MM.1S (cell line): ENCODE measurements at places on chromosomes 7 and 10.

- no peak for DNase-seq
Measured at GRCh38 chr10:50648935-50649227, 25.1 kb upstream of the SGMS1 start.

GRCh38 chr7:79461660-79462059 lies 8.2 kb upstream of the MAGI2 start:
- no peak for DNase-seq

DNA sequence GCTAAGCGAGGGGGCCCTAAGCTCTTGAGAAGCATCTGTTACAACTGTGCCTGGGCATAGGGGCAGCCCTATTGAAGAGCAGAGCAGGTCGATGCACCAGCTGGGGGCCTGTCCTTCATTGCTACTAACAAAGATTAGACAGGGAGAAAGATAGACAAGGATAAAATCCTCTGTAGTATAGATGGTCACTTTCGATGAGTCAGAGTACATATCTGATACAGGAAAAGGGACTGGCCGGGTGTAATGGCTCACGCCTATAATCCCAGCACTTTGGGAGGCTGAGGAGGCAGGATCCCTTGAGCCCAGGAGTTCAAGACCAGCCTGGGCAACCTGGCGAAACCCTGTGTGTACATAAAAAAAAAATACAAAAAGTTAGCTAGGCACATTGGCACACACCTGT lies 13.6 kb downstream of the OPTN start:
- no peak for DNase-seq

DNA sequence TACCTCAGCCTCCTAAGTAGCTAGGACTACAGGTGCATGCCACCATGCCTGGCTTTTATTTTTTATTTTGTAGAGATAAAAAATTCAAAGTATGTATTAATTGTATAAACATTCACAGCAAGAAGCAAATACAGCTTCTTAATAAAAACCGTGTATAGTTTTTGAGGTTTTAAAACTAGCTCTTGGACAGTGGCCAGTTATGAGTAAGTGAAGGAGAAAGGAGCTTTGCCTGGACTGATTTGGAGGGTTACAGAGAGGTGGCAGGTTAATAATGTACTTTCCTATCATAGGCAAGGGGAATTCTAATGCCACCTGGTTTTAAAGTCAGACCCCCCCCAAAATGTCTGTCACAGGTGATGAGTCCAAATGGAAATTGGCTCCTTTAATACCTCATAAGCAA lies 43.4 kb downstream of the ZNRF2 start:
- DNase-seq, result no peak

DNA sequence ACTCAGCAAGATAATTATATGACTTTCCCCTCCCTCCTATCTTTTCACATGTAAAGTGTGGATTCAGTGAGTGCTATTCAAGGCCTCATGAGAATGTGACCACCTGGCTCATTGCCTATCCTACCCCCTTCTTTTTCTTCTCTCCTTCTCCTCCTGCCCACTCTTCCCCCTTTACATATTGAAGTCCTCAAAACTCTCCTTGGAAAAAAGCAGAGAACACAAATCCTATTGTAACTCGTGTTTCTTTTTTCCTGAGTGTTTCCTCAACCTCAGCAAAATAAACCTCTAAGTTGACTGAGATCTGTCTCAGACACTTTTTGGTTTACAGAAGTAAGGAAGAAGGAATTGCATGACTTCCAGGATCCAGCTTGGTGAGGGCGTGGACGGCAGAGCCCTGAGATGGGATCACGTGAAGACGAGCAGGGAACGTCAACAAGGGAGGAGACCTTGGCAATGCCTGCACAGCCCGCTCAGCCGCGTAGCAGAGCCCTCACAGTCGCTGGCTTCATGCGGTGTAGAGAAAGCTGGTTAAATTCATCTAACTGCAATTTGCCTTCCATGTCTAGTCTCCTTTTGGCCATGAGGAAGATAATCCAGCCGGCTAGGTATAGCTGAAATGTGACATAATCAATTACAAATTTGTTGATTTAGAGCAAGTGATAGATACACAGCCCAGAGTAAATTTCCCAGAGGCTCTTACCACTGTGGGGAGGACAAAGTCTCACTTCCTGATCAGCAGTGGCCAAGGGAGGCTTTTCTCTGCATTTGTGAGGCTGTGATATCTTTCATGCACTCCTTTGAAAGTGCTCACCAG lies 75.7 kb downstream of the LYZL2 start:
- no peak for DNase-seq

DNA sequence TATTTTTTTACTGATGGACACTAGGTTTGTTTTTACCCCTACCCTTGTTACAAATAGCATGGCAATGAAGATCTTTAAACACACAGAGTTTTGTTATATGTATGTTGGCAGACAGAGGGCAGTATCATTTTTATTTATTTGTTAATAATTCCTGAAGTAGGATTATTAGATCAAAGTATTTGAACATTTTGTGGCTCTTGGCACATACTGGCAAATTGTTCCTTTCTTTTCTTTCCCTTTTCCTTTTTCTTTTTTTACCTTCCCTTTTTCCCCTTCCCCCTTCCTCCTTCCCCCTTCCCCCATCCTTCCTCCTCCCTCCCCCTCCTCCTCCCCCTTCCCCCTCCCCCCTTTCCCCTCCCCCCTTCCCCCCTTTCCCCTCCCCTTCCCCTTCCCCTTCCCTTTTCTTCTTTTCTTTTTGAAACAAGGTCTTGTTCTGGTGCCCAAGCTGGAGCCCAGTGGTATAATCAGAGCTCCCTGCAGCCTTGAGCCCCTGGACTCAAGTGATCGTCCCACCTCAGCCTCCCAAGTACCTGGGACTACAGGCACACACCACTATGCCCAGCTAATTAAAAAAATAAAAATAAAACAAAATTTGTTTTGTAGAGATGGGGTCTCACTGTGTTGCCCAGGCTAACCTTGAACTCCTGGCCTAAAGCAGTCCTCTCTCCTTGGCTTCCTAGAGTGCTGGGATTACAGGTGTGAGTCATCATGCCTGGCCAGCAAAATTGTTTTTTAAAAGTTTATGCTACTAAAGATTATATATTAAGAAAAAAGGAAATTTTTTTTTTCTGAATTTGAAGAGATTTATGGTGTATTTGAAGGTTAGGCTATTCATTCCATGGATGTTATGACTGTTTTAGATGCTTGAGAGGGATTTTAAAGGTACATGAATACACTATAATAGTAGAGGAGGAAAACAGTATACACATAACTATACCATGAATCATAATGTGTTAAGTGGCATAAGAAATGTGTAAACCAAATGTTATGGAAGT lies 39.3 kb downstream of the SEPTIN7 start:
- DNase-seq, result no peak

- no peak for DNase-seq
Measured at GRCh38 chr10:3595736-3596135, 189.3 kb downstream of the KLF6 start.

GRCh38 chr10:17074541-17074847 lies 55.1 kb downstream of the CUBN start:
- no peak for DNase-seq

DNA sequence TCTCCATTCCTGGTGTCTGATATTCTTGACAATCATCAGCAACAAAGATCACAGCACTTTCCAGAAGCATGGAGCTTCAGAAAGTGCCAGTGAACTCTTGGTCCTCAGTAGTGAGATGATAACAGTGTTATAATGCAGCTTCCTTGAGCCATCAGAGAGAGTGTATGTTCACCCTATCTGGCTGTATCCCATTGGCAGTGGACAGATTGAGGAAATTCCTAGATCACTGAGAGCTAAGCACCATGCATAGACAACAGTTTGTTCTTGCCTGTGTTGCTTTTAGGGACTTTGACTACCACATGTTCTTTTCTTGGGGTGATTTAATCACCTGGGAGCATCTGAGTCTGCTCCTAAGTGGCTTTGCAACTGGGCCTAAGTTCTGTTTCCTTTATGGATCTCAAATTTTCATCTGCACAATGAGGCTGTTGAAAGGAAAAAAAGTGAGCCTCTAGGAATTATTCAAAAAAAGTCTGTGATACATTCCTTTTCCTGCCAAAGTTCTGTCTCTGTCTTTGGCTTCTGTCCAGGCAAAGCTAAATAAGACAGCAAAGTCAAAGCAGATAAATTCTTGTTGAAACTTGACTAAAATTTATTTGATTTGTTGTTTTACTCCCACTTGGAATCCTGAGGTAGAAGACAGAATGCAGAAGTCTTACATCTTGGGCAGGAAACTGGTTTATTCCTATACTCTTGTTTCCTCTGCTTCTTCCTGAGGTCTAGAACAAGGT lies 14.5 kb upstream of the ZNF282 start:
- DNase-seq, result no peak

GRCh38 chr7:4797858-4798705 lies 22.7 kb downstream of the AP5Z1 start:
- DNase-seq, result peak; percentile 40

DNA sequence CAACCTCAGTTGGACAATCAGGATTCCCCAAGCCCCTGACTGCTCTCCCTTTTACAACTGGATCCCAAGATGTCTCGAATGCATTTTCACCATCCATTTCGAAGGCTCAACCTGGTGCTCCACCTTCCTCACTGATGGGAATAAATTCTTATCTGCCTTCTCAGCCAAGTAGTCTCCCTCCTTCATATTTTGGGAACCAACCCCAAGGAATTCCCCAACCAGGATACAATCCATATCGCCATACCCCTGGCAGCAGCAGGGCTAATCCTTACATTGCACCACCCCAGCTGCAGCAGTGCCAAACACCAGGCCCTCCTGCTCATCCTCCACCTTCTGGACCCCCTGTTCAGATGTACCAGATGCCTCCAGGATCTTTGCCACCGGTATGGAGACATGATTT lies 6.0 kb downstream of the SEC23IP start:
- no peak for DNase-seq

GRCh38 chr7:46129831-46130230 lies 208.8 kb upstream of the IGFBP3 start:
- no peak for DNase-seq

DNA sequence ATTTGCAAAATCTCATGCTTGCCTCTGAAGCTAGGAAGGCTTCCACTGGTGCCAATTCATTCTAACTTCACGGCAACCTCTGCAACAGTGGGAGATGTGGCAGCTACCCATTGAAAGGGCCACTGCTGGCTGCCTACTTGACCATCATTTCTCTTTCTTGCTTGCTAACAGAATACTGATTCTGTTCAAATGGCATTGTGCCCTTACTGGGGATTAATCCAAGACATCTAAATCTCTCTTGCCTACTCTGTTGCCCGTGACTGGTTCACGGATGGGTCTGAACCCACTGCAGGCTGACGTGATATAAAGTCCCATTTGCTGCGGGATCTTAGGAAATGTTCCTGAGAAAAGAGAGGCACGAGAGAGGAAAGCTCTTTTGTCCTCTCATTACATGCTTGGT lies 51.3 kb upstream of the GSDME start:
- DNase-seq, result no peak

GRCh38 chr7:30159698-30160143 lies 24.9 kb downstream of the MTURN start:
- peak; percentile 44 for DNase-seq

DNA sequence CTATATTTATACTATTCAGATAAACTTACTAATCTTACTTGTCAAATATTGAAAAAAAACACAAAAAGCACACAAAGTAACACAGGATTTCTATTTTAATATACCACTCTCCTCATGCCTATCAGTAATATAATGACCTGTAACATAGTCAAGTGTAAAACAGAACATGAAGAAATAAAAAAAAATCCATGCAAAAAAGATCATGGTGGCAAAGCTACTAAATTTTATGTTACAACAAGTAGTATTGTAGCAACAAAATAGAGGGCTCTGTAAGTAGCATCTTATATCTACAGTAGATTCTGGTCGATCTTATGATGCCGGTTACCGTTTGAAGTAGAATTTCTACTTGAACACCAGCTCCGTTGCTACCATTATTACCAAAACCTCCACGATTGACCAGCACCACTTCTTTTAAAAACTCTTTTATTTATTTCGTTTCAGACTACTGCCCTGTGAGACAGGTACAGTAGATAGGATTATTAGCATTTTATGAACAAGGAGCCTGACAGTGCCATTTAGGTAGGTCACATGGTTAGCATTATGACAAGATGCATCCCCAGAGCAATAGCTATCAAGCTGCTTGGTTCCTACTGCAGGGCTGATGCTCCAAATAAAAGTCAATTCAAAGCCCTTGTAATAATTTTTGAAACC lies 2.1 kb downstream of the CPED1 start:
- no peak for DNase-seq

DNA sequence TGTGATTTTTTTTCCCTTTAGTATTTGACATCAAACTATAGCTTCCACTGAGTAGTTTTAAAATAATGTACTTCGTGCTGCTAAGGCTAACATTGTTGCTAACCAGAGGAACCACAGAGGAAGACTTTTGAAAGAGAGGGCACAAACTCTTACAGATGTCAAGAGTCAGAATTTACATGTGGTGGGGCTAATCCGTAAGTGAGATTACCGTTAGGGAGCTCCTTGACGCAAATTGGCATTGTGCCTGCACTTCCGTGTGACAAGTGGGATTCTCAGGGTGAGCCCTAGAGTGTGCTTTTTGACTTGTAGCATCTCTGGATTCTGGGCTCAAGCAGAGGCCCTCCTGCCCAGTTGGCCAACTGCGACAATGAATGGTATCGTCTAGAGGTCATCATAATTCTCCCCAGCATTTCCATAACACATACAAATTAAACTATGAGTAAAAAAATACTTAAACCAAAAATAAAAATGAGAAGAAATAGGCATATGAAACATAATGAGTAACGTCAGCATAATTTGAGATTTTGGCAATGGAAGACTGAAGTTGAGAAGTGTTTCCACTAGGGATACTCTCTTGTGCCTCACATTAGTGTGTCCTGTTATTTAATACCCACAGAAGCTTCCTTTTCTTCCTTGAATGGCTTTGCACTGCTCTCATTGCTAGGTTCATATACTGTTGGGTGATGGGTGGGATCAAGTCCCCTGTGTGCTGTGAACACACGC lies 164.0 kb downstream of the SDK1 start:
- peak; percentile 83 for DNase-seq

DNA sequence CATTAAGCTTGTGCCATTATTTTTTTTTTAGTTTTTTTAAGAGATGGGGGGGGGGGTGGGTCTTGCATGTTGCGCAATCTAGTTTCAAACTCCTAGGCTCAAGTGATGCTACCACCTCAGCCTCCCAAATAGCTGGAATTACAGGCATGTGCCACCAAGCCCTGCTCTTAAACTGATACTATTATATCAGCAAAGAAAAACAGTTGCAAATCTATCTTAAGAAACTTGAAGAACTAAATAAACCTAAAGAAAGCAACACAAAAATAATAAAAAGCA lies 47.5 kb downstream of the BRAF start:
- DNase-seq, result no peak

DNA sequence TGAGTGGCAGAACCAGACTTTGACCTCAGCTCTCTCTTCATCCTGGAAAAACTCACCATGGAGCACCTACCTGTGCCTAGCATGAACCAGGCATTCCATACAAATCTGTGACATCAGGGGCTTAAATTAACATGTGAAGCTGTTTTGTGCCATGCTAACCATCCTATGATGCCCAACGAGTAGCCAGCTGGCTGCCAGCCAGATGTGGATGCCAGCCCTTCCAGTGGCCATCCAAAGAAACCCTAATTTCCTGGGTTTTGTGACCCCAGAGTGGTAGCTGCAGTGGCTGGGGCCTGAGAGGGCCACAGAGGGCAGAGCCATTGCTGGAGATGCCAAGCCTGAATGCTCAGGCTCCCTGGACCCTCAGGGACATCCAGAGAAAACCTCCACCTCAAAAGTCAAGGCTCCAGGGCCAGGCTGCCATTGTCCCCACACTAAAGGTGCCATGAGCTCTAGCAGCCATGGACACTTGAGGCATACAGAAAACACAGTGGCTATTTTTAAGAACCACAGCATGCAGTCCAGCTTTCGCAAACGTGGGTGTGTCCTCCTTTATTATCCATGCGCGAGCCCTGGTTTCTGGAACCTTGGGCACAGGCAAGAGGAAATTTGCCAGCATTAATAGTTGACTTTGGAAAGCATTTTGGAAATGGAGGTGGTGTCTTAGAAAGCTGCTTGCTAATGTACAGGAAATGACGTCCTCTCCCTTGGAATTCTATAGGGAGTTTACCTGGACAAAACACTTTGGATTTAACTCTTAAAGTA lies 6.0 kb downstream of the CPXM2 start:
- no peak for DNase-seq
